ENCODE measurements at places on chromosomes 6 and 20.

- DNase-seq, result no peak
These were observed 14.8 kb downstream of the ARHGAP40 start for GRCh38 chr20:38616457-38616856.

- DNase-seq, result no peak
These were observed 81.7 kb upstream of the PDE10A start for GRCh38 chr6:165744555-165745228.

GRCh38 chr6:26086211-26086610 lies 1.0 kb upstream of the HFE start:
- no peak for DNase-seq

DNA sequence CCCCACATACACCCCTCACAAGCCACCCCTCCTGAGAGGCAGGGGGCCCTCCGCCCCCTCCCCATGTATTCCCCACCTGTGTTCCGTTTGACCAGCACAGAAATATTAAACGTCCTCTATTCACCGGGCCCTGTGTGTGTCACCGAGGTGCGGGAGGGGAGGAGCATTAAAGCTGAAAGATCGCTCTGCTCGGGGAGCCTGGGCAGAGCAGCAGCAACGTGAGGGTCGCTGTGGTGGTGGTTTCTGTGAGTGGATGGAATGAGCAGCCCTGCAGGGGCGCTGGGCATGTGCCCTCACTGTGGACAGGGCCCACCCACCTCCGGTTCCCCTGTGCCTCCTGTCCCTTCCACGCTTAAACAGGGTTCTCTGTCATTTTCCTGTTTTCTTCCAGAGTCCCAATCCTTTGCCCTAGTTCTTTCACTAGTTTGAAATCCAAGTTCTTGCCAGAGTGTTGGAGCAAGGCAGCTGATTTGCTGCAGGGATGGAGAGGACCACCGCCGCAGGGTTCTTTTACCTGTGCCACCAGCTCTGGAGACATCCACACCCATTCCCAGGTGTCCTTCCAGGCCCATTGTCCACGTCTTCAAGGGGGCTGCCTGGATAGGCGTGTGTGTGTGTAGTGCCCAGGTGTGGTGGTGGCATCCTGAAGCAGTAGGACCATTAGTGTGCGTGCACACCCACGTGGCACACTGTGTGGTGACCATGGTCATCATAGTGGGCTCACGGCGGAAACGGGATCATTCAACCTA lies 37.6 kb upstream of the MDFI start:
- no peak for DNase-seq
